ENCODE measurements at places on chromosomes 16 and 17. TPM values are rescaled to one million over a fixed set of nuclear protein-coding genes. Genes with fewer than 3 reads are reported as not detected.

PROCA1 gene
- total RNA-seq, result 4.4 TPM

BICDL2 gene
- 19.5 TPM for total RNA-seq

EFCAB5 gene
- 1.8 TPM for total RNA-seq

ATP2C2 gene
- 56.2 TPM for total RNA-seq

KRTAP4-1 gene
- not detected for total RNA-seq

CHRNE gene
- total RNA-seq, result 0.71 TPM

DCTN5 gene
- total RNA-seq, result 42.7 TPM

LGALS9B gene
- total RNA-seq, result not detected

HIGD1B gene
- 22.3 TPM for total RNA-seq

TBC1D3B gene
- 11.1 TPM for total RNA-seq

MYCBPAP gene
- 3.8 TPM for total RNA-seq

PRR35 gene
- total RNA-seq, result not detected

RASD1 gene
- 24.6 TPM for total RNA-seq

SULT1A1 gene
- total RNA-seq, result 50.2 TPM

HSD17B1 gene
- total RNA-seq, result 2.2 TPM

WNT9B gene
- total RNA-seq, result 0.80 TPM

AURKB gene
- 2.2 TPM for total RNA-seq
